ENCODE measurements at places on chromosomes 1 and 21.
A peak's percentile ranks its signal among the peaks of the same experiment; 100 is the strongest.

- peak; percentile 91 for DNase-seq
Measured at GRCh38 chr1:246005067-246005466, 502.0 kb downstream of the SMYD3 start.

DNA sequence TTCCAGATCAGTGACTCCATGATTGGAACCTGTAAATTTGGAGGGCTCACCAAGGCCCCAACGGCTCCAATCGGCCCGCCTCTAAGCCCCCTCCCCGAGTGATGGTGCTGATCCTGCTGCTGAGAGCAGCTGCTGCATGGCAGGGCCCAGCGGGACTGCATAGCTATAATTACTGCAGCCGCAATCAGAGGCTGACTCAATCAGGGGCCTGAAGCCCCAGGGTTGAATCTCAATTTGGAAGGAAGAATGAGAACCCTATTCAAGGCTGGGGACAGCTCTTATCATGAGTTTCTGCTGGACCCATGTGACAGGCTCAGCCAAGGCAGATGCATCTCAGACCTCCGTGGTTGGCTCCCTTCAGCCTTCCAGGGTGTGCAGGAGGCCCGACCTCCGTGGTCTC is 42.8 kb upstream of the MAGOH start:
- DNase-seq, result no peak

GRCh38 chr1:206114692-206115640 is 2.2 kb downstream of the AVPR1B start:
- peak; percentile 62 for DNase-seq

DNA sequence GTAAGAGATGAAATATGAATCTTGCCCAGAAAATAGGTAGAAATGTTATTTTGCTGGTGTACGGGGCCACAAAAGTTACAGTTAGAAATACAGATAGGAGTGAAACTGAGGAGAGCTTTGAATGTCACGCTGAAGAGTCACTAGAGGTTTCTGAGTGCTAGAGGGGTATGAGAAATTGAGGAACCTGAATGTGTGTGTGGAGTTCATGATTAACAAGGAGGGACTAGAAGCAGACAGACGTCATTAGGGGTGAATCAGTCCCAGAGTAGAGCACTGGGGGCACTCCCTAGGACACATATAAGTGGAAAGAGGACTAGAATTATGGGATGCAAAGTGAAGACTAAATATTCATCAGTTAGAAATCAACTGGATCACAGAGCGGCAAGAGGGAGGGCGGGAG is 188.9 kb upstream of the MAP1LC3C start:
- DNase-seq, result no peak

DNA sequence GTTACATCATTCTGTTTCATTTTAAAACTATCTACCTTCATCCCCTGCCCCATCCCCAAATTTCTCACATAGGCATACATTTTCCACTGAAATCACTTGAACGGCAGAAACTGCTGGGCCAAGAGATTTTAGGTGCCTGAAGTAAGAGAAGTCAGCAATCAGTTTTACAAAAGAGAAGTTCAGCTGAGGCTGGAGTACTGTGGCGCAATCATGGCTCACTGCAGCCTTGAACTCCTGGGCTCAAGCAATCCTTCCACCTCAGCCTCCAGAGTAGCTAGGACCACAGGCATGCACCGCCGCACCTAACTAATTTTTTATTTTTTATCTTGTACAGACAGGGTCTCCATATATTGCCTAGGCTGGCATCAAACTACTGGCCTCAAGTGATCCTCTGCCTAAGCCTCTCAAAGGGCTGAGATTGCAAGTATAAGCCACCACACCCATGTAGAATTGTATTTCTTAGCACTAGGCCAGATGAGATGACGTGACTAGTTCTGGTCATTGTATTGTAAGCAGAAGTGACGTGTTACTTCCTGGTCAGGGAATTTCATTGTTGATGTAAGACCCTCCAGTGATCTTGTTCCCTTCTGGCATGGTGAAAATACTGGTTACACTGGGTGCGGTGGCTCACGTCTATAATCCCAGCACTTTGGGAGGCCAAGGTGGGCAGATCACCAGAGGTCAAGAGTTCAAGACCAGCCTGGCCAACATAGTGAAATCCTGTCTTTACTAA is 7.1 kb downstream of the BECN2 start:
- no peak for DNase-seq

- peak; percentile 18 for DNase-seq
Measured at GRCh38 chr1:88973520-88974137, 18.8 kb downstream of the KYAT3 start.

GRCh38 chr1:97396463-97396862 is 524.4 kb downstream of the DPYD start:
- no peak for DNase-seq

DNA sequence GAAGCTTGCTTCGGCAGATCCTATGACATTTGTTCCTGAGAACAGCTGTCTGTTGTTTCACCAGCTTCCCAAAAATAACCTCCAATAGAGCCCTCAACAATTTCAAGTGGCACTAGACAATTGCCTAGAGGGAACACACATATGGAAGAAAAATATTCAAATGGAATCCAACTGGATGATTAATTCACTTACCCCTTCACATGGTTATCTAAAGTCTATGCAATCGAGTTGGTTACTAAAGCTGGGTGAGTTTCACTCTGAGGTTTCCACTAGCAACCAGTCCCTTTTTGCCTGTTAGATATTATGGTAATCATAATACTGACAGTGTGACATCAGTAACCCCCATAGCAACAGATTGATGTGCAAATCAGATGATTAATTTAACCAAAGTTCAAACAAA is at the start of gene LEMD1:
TSS of gene LEMD1 (minus strand) at position 259 of the 400 bp plus-strand sequence. CDS start 1,520 bp downstream, outside the sequence.
- peak; percentile 20 for DNase-seq

DNA sequence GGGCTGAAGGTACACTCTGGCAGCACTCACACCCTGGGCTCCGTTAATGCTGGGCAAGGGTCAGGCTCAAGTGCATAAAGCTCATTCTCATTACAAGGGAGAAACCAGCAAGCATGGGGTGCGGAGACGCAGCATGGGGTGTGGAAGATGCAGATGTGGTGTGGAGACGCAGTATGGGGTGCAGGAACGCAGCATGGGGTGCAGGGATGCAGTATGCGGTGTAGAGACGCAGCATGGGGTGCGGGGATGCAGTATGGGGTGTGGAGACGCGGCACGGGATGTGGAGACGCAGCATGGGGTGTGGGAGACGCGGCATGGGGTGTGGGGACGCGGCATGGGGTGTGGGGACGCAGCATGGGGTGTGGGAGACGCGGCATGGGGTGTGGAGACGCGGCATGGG is 390.7 kb downstream of the NPHP4 start:
- DNase-seq, result no peak

DNA sequence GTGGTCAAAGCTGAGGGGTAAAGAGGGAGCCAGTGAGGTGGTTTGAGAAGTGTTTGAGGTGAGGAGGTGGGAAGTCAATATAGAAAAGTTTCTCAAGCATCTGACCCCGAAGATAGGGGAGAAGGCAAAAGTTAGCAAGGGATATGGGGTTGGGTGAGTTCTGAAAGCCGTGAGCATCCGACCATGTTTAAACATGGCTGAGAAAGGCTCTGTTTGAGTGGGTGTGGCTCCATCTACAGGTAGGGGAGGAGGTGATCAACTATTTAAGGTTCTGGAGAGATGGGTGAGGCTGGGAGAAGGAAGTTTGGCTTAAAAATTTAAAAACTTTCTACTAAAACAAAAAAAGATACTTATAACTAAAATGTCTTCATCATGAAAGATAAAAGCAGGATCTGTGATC is 273.8 kb downstream of the KCNJ6 start:
- no peak for DNase-seq

- DNase-seq, result peak; percentile 60
Measured at GRCh38 chr1:12383786-12384185, 154.0 kb downstream of the VPS13D start.

GRCh38 chr1:208923946-208924720 is 659.4 kb upstream of the CAMK1G start:
- no peak for DNase-seq

- no peak for DNase-seq
Measured at GRCh38 chr1:23222331-23222730, 5.0 kb upstream of the HTR1D start.

DNA sequence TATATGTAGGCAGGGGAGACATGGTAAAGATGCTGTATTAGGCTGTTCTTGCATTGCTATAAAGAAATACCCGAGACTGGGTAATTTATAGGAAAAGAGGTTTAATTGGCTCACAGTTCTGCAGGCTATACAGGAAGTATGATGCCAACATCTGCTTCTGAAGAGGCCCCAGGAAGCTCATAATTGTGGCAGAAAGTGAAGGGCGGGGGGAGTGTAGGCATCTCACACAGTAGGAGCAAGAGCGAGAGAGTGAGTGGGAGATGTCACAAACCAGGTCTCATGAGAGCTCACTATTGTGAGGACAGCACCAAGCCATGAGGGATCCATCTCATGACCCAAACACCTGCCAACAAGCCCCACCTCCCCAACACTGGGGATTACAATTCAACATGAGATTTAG is 21.1 kb downstream of the MAN1A2 start:
- DNase-seq, result no peak

DNA sequence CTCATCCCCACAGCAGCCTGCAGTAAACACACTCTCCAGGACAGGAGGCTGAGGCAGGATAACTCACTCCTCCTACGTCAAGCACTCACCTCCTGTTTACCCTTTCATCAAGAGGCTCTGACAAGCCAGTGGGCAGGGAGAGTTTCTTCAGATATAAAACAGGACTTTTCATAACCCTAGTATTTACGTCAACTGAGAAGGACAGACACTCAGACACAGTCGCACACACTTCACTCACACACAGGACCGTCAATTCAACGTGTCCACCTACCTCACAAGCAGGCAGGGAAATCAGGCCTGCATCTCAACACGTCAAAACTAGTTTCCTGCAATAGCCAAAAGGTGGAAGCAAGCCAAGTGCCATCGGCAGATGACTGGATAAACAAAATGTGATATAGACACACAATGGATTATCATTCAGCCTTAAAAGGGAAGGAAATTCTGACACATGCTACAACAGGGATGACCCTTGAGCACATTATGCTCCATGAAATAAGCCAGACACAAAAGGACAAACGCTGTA is 48.6 kb downstream of the ITPKB start:
- no peak for DNase-seq

DNA sequence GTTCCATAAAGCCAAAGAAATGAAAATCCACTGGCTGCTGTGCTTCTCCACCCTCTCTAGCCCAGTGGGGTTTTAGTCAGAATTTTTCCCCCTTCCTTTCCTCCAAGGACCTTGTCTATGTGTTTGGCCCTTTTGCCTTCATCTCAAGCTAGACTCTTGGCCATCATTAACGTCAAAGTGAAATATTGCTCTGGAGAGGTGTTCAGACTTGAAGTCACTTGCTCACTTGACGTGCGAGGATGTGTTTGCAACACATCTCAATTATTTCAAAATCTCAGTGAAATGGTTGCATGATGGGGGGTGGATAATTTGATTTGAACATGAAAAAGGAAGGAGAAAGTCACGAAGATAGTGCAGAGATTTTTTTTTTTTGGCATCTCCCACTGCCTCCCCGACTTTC is 13.6 kb downstream of the EVA1C start:
- DNase-seq, result no peak

GRCh38 chr1:186678155-186678554 is 2.1 kb downstream of the PTGS2 start:
- DNase-seq, result no peak

DNA sequence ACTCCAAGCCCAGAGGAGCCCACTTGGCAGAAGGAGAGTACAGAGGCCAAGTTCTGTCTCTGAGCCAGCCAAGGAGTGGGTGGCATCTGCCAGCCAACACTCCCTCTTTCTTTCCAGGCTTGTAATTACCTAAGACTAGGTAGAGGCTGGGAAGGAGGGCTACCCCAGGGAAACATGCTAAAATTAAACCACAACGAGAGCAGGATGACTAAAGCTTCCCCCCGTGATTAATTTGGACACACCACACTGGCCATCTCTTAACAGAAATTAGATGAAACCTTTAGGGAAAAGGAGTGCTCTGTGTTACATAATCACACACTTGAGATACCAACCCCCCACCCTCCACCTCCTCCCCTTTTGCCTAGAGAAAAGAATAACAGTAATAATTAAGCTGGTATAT is 102.1 kb upstream of the ZC3H12A start:
- no peak for DNase-seq

- peak; percentile 26 for DNase-seq
Measured at GRCh38 chr1:185338719-185339622, 21.9 kb upstream of the IVNS1ABP start.

GRCh38 chr1:117014209-117014608 is 12.6 kb downstream of the CD101 start:
- DNase-seq, result peak; percentile 12

DNA sequence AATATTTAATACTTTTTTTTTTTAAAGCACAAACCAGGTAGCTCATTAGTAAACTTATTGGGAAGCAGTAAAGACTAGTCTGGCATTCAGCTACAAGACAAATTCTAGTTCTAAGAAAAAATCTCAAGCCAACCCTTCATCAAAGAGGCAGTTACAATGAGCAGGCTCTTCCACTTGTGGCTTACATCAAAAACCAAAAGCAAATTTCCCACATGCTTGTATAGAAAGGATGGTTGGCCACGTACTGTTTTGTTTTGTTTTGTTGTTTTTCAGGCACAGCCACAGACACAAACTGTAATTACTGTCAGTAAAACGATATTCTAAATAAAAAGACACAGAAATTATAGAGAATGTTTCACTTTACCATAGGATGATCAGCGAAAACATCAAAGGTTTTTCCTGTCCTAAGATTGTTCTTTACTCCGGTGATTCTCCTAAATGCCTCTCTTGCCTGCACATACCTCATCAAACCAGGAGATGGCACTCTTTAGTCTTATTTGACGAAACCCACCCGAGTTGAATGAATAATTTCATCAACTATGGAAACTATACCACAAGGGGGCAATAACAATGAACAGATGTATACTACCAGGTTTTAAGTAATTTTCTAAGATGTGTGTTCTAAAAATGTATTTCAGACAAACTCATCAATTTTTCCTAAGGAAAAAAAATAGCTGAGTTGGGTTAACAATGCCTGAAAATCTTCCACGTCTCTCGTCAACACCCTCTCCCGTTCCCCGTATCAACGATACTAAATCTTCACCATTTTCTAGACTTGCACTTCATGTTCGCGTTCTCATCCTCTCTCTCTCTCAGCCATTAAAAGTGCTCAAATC is 26.9 kb downstream of the RPL5 start:
- DNase-seq, result peak; percentile 64

DNA sequence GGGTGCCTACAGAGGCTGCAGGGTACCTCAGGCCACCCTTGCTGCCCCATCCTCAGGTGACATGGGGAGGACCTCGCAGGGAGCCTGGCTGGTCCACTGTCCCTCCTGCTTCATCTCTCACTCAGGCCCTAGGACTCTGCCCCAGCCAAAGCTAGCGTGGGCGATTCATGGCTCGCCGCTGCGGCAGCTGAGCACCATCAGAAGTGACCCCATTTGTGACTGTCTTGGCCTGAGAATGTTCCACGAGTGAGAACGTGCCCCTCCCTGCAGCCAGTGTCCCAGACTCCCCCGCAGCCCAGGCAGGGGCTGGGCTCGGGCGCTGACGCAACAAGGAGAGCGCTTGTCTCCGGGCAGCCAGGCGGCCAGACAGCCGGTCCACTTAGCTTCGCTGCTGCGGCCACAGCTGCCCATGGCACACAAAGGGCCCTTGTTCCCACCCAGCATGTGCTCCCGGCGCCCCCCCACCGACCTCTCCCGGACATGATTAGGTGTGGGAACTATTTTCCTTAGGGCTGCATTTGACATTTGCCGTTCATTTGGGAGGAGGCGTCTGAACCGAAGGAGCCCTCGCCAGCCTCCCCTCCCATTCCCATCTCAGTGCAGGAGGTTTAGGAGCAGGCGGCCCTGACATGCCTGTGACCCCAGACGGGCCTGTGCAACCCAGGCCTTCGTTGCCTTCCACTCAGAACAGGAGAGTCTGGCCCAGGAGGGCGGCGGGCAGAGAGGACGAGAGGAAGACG is 19.3 kb upstream of the POFUT2 start:
- DNase-seq, result no peak

GRCh38 chr1:233614173-233614742 is 352 bp downstream of the KCNK1 start:
- peak; percentile 5 for DNase-seq
